ENCODE measurements at places on chromosomes 11 and 22. TPM values are rescaled to one million over a fixed set of nuclear protein-coding genes. Genes with fewer than 3 reads are reported as not detected.

DNA sequence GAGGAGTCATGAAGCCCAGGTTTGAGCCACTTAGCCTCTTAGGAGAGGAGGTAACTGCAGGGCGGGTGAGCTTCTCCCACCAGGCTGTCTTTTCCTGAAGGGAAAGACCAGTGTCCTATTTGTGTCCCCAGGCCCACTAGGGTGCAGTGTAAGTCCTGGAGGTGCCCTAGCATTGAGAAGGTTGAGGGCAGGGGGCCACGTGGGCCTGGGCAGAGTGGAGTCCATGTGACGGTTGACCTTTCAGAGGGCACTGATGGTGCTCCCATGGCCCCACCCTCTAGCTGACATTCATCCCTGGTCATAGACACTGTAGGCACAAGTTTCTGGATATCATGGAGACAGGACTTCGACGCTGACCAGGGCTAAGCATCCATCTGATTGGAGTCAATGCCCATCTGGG lies 44.1 kb upstream of the TP53I11 start:
- no peaks in the 10 kb centered on the region for H3K36me3 ChIP-seq
- H3K4me1 ChIP-seq = no peaks in the 10 kb centered on the region
- H3K27me3 ChIP-seq = no peaks in the 10 kb centered on the region
- H3K4me3 ChIP-seq = no peak overlapping the region

DNA sequence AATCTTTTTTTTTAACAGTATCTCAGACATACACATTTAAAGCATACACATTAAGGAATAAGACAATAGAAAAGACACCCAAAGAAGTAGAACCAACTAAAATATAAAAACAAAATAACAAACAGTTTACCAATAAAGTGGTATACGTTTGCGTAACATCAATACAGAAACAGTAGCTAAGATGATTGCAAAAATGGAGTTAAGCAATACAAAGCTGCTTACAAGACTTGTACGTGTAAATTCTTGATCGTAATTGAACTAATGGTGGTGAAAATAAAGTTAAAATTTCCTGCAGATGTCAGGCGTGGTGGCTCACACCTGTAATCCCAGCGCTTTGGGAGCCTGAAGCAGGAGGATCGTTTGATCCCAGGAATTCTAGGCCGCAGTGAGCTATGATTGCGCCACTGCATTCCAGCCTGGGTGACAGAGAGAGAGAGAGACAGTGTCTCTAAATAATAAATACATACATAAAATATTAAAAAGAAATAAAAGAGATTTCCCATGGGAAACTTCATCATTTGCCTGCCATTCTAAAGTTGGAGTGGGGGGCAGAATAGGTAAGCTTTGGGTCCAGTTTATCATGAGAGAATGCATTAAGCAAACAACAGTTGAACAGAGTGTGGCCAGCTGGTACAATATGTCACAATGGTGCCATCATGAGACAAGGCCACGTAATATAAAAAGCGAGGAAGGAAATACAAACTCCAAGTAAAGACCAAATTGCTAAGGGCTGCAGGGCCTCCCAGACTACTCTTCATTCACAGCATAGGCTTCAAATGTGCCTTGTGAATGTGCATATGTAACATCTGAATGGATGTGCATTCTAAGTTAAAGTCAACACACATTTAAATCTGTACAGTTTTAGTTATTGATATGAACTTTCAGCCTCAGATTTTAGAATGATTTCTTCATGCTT lies 38.9 kb upstream of the EED start:
- DNase-seq = no peak
- H3K27ac ChIP-seq = no peak overlapping the region
- no peaks in the 10 kb centered on the region for H3K27me3 ChIP-seq
- H3K36me3 ChIP-seq = no peaks in the 10 kb centered on the region
- H3K4me1 ChIP-seq = no peaks in the 10 kb centered on the region

GRCh38 chr11:124577716-124578427 lies 8.1 kb downstream of the OR8A1 start:
- H3K27ac ChIP-seq = no peak overlapping the region
- no peaks in the 10 kb centered on the region for H3K4me1 ChIP-seq
- H3K4me3 ChIP-seq = no peak overlapping the region
- no peak for DNase-seq
- H3K36me3 ChIP-seq = no peaks in the 10 kb centered on the region

GRCh38 chr22:23075525-23076216 lies 5.4 kb downstream of the GNAZ start:
- H3K4me1 ChIP-seq = 0 out of 2 replicates have a peak, but pooled peaks cover 6% of the 10 kb centered on the region
- no peak overlapping the region for H3K27ac ChIP-seq
- H3K4me3 ChIP-seq = no peak overlapping the region
- no peak for DNase-seq
- H3K27me3 ChIP-seq = no peaks in the 10 kb centered on the region

The ANO3 gene
- total RNA-seq = not detected

The MS4A3 gene
- not detected for total RNA-seq

- no peak overlapping the region for H3K27ac ChIP-seq
- H3K27me3 ChIP-seq = peaks cover 19% of the 10 kb centered on the region
- no peaks in the 10 kb centered on the region for H3K4me1 ChIP-seq
- no peak overlapping the region for H3K4me3 ChIP-seq
- no peak for DNase-seq
Observed at GRCh38 chr11:134584706-134585445, 172.8 kb upstream of the B3GAT1 start.

DNA sequence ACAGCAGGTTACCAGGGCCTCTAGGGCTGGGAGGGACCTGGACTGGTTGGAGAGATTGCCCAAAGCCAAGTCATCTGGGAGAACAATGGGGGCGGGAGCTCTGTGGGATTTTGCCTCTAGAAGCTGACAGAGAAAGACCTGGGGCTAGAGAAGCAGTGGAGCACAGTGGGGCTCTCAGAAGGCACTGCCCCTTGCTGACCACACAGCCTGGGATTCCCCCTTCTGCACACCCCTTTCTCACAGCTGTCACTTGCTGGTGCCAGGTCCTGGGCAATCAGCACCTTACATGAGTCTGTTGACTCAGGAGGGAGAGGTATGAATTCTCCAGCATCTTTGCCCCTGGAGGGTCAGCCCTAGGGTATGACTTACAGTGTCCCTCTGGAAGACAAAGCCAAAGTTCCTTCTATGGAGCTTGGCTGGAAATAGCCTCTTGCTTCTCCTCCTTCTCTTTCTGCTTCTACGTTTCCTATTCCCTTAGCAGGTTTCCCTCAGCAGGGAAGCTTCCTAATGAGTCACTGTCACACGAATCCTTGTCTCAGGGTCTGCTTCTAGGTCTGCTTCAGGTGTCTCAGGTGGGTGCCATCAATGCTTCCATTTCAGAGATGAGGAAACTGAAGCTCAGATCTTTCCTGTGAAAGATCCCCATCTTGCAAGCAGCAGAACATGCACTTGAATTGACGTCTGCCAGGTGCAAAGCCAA lies 27.0 kb downstream of the GDPD5 start:
- peak; percentile 27 for DNase-seq
- no peak overlapping the region for H3K4me3 ChIP-seq
- no peaks in the 10 kb centered on the region for H3K36me3 ChIP-seq
- H3K27ac ChIP-seq = peak overlapping the region; percentile 68

DNA sequence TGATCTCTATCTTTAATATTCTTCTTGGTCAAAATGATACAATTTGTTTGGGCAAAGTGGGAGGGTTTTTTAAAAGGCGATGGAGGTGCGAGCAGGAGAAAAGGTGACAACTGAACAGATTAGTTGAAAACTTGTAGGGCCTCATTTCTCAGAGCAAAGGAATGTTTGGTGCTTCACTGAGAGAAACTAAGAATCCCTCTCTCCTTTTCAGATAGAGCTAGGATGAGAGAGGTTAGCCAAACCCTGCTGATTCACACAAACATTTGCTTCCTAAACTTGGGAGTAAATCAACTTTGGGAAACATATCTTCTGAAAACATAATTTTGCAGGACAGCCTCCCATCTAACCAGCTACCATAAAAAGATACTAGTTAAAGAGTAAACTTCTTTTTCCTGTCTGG lies 57.0 kb downstream of the PHF21A start:
- H3K27ac ChIP-seq = no peak overlapping the region
- H3K36me3 ChIP-seq = no peaks in the 10 kb centered on the region
- H3K4me1 ChIP-seq = no peaks in the 10 kb centered on the region
- DNase-seq = no peak
- no peaks in the 10 kb centered on the region for H3K27me3 ChIP-seq

The OR6A2 gene
- total RNA-seq = 0.06 TPM

GRCh38 chr11:75239531-75240290 lies 863 bp upstream of the TPBGL start:
- H3K36me3 ChIP-seq = no peaks in the 10 kb centered on the region
- H3K27me3 ChIP-seq = peaks cover 46% of the 10 kb centered on the region
- no peak for DNase-seq
- no peak overlapping the region for H3K27ac ChIP-seq
- H3K4me3 ChIP-seq = no peak overlapping the region
- H3K4me1 ChIP-seq = peaks cover 4% of the 10 kb centered on the region

The DNAJB13 gene
- total RNA-seq = 0.46 TPM

The ANKK1 gene
- not detected for total RNA-seq

The SLC22A8 gene
- total RNA-seq = not detected

DNA sequence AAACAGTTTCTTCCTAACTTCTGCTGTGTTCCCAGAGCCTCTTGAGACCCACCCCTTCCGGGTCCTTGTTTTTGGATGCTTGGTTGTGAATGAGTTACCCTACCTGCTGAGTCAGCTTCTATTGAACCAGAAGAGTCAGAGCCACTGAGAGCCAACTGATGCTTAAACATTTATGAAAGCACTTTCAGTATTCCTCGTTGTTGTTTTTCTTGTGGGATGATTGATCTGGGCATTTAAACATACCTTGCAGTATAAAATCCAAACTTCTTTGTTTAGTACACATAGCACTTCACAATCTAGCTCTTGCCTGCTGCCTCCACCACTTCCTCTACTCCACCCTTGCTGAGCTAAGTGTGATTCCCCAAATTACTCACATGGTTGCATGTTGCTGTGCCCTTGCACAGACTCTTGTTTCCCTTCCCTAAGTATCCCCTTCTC lies 5.5 kb downstream of the PRSS23 start:
- peak; percentile 41 for DNase-seq
- H3K4me3 ChIP-seq = no peak overlapping the region
- H3K4me1 ChIP-seq = peaks cover 38% of the 10 kb centered on the region

The ST14 gene
- total RNA-seq = 231 TPM

- no peaks in the 10 kb centered on the region for H3K27me3 ChIP-seq
- H3K4me1 ChIP-seq = no peaks in the 10 kb centered on the region
- no peaks in the 10 kb centered on the region for H3K36me3 ChIP-seq
- H3K27ac ChIP-seq = no peak overlapping the region
- DNase-seq = no peak
- H3K4me3 ChIP-seq = no peak overlapping the region
Observed at GRCh38 chr22:26665813-26666231, 8.4 kb downstream of the MIAT start.

- H3K27me3 ChIP-seq = peaks cover 4% of the 10 kb centered on the region
- H3K27ac ChIP-seq = peak overlapping the region; percentile 51
- H3K4me1 ChIP-seq = peaks cover 13% of the 10 kb centered on the region
- H3K4me3 ChIP-seq = no peak overlapping the region
- no peaks in the 10 kb centered on the region for H3K36me3 ChIP-seq
- DNase-seq = peak; percentile 15
Observed at GRCh38 chr11:127651888-127652221, 651.3 kb upstream of the KIRREL3 start.

The PRR5L gene
- total RNA-seq = 4.7 TPM

DNA sequence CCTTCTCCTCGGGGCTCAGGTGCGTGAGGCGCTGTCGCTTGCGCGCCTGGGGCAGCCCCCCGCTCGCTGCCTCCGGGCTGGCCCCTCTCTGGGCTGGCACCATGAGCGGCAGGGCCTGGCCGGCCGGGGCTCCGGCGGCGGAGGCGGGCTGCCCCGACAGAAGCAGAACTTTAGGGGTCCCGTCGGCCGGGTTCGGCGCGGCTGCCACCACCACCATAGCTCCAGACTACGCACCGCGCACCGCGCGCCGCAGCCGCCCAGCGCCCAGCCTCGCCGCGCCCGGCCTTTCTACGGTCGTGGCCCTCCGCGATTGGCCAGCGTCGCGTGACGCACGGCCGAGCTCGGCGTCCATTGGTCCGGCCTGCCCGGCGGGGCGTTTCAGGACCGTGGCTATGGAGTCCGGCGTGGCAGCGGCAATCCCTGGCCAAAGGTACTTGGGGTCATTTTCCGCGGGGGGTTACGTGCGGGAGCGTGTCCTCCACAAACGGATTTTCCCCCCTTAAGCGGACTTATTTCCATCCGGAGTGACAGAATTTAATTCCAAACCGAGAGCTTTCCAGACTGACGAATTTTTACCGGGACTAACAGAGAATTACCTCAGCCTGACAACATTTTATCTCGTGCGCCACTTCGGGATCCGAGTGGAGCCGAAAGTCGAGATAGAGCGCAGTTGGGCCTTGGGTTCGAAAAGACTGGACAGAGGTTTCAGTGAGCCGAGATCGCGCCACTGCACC lies at the start of gene XBP1:
Gene XBP1, minus strand, starts transcription at position 262 of the 734 bp plus-strand sequence.
- peaks cover 14% of the 10 kb centered on the region for H3K4me1 ChIP-seq
- H3K4me3 ChIP-seq = peak within 1 kb of the TSS; percentile 97
- H3K27ac ChIP-seq = peak within 1 kb of the TSS; percentile 89
- peak; percentile 90 for DNase-seq

DNA sequence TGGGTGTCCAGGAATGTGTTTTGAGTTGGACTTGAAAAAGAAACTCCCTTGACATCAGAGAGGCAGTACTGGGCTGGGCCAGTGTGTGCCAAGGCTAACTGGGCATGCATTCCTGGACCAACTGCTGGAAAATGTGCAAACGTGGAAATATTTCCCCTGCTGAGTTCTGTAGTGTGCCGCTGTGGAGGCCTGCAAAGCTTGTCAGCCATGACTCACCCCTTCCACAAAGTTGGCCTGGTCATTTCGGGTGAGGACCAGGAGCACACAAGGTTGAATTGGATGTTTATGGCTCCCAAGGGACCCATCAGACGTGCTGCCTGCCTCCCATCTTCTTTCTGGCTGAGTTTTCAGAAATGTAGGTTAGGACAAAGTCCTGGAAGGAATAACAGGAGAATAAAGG lies 513.1 kb downstream of the MIAT start:
- no peak overlapping the region for H3K27ac ChIP-seq
- no peak for DNase-seq

GRCh38 chr11:10633261-10633660 lies 60.3 kb downstream of the IRAG1 start:
- H3K27me3 ChIP-seq = no peaks in the 10 kb centered on the region
- no peak overlapping the region for H3K27ac ChIP-seq
- H3K36me3 ChIP-seq = no peaks in the 10 kb centered on the region
- H3K4me1 ChIP-seq = 0 out of 2 replicates have a peak, but pooled peaks cover 3% of the 10 kb centered on the region
- H3K4me3 ChIP-seq = no peak overlapping the region

GRCh38 chr11:34997952-34998528 lies 81.6 kb downstream of the PDHX start:
- H3K4me3 ChIP-seq = peak overlapping the region; percentile 5
- H3K4me1 ChIP-seq = peaks cover 20% of the 10 kb centered on the region
- no peaks in the 10 kb centered on the region for H3K27me3 ChIP-seq
- no peaks in the 10 kb centered on the region for H3K36me3 ChIP-seq
- peak overlapping the region; percentile 79 for H3K27ac ChIP-seq

The TSPAN18 gene
- total RNA-seq = not detected
